ENCODE measurements at places on chromosomes 3 and 15.

- DNase-seq, result no peak
These were observed 4.0 kb downstream of the BAHD1 start for GRCh38 chr15:40444736-40445135.

- no peak for DNase-seq
These were observed 387.2 kb upstream of the SGO1 start for GRCh38 chr3:20573175-20573574.

GRCh38 chr3:38578551-38578950 lies 70.9 kb downstream of the SCN5A start:
- DNase-seq, result no peak

GRCh38 chr3:119858957-119859356 lies 77.1 kb downstream of the NR1I2 start:
- DNase-seq, result no peak

GRCh38 chr15:47027322-47027946 lies 689.9 kb upstream of the SEMA6D start:
- no peak for DNase-seq

DNA sequence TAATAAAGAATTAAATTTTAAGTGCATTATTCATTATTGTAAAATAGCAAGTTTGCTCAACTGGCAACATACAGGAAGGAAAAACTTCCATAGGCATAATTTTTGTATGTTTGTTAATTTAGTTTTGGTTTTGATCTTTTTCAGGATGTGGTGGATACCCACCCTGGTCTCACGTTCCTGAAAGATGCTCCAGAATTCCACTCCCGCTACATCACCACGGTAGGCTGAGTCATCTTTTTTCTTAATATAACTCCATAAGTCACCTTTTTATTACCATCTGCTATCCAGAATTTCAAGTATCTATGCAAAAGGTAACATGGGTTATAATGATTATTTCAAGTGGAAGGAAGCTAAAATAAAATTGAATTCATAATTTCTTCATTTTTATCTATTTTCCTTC lies 104.8 kb downstream of the PPP2R3A start:
- peak; percentile 12 for DNase-seq

GRCh38 chr3:114417675-114418074 lies 123.8 kb downstream of the TIGIT start:
- no peak for DNase-seq

GRCh38 chr3:40047406-40047805 lies 238.0 kb downstream of the MYRIP start:
- DNase-seq, result no peak

DNA sequence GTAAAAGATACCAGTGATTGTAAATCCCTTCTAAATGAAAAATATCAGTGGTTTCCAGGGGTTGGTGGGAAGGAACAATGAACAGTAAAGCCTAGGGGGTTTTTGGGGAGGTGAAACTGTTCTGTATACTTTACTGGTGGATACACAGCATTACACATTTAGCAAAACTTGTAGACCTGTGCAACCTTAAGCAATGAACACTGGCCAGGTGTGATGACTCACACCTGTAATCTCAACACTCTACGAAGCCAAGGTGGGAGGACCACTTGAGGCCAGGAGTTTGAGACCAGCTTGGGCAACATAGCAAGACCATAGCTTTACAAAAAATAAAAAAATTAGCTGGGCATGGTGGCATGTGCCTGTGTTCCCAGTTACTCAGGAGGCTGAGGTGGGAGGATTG lies 1.8 kb downstream of the CCDC13 start:
- DNase-seq, result no peak

- no peak for DNase-seq
These were observed 57.0 kb downstream of the ARHGEF26 start for GRCh38 chr3:154178172-154178571.

GRCh38 chr3:99188936-99189335 lies 287.4 kb upstream of the DCBLD2 start:
- DNase-seq, result no peak

- no peak for DNase-seq
These were observed 57.2 kb downstream of the BFSP2 start for GRCh38 chr3:133457025-133457424.

DNA sequence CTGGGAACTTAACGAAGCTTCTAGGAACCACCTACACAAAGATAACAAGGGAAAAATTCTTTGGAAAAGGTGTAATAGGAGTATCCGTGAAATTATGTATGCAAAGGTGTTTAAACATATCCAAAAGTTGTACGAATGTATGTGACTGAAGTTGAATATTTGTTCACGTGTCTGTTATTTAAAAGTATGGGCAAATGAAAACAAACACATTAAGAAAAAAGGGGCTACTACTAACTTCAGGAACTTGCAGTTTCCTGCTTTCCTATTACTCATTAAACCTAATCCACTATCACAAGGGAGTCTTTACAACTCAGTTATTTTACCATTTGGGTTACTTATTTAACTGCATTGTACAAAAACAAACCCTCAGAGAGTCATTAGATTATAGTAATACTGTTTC lies 33.9 kb upstream of the GRAMD1C start:
- no peak for DNase-seq

DNA sequence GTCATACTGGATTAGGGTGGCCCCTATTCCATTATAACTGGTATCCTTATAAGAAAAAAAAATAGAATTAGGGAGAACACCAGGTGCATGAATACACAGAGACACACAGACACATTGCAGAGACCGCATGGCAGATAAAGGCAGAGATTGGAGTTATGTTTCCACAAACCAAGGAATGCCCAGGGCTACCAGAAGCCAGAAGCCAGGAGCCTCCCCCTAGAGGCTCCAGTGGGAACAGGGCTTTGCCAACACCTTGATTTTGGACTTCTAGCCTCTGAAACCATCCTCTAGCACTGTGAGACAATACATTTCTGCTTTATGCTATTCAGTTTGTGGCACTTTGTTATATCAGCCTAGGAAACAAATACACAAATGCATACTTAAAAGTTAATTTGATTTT lies 10.4 kb downstream of the GOLM2 start:
- DNase-seq, result no peak

DNA sequence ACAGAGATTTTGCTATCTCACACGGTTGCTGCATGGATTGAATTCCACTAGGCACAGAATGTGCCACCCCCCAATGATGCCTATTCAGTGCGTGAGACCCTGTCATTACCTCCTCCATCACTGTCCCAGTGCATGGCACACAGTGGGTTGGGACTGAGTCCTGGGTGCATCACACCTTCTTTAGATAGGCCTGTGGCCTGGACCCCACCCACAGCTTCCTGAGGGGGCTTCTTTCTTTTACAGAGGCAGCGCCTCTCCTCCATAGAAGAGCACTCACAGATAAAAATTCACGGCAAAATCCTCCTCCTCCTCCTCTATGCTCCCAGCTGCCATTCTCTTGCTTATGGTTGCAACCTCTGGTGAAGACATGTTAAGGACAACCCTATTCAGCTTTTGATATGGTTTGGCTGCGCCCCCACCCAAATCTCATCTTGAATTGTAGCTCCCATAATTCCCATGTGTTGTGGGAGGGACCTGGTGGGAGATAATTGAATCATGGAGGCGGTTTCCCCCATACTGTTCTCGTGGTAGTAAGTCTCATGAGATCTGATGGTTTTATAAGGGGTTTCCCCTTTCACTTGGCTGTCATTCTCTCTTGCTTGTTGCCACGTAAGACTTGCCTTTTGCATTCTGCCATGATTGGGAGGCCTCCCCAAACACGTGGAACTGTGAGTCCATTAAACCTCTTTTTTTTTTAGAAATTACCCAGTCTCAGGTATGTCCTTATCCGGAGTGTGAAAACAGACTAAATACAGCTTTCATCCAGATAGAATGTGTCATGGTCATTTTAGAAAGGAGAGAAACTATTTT lies 147.6 kb downstream of the KLF13 start:
- DNase-seq, result no peak

GRCh38 chr15:44668921-44669320 lies 5.5 kb upstream of the SPG11 start:
- no peak for DNase-seq

DNA sequence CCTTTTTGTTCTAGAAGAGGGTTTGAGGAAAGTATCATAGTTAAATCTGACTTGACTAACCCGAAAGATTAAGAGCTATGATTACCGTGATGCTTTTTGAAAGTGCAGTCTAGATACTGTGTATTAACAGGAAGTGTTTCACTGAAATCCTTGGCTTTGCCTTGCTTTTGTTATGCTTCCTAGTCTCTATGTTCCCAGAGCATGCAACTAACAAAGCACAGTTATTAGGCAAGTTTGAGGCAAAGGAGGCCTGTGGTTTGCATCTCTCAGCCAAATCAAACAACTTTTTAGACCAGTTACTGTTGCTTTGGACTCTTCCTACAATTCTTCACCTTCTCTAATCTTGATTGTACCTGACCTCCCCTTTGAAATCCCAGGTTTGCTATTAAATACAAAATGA lies 3.9 kb downstream of the LXN start:
- no peak for DNase-seq

DNA sequence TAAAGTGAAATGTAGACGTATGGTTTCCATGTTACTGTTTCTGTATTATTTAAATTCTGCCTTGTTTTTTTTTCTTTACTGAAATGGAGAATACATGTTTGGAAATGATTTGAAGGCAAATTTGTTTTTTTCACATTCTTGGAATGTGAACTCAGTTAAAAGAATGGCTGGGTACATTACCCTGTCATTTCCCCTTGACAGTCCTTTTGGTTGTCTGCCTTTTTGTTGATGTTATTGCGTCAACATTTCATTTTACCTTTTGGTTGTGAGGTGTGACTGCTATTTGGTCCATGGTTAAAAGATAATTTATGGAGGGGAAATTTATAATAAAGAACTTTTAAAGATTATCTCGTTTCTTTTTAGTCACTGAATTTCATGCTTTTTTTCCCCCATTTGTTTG lies 3.2 kb upstream of the GPR171 start:
- no peak for DNase-seq

GRCh38 chr3:72185549-72186399 lies 400.8 kb upstream of the PROK2 start:
- DNase-seq, result peak; percentile 14

GRCh38 chr3:14511623-14512280 lies 28.4 kb downstream of the GRIP2 start:
- DNase-seq, result no peak

- DNase-seq, result no peak
These were observed 103.5 kb downstream of the LIPC start for GRCh38 chr15:58535337-58535736.

DNA sequence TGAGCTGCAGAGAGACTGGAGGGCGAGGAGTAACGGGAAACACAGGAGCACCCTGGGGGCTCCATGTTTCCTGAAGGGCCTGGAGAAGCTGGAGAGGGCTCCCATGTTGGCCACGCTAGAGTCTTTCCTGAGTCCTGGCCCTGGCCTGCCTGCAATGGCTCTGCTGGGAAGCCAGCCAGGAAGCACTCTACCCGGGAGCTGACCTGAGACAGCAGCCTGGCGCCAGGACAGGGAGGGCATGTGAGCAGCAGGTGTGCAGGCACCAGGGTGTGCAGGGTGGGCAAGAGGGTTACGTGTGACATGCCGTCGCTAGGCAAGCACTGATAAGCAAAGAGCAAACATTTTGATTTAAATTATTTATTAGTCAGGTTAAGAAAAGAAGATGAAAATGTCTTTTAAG lies 301.4 kb downstream of the OCA2 start:
- DNase-seq, result no peak

DNA sequence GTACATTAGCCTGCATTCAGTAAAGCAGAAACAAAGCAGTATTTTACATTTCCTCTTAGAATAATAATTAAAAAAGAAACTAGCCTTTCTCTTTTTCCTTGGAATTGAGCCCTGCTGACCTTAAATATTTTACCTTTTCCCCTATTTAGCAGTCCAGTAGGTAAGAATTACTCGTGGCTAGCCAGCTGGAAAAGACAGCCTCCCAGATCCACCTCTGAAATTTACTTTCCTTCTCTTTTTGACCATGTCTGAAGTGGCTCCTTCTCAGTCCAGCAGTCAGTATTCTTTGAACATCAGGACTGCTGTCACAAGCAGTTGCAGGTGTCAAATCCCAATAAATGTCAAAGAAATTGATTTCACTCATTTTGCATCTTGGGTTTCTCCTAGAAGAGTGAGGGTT lies 311.5 kb upstream of the DCBLD2 start:
- DNase-seq, result no peak

DNA sequence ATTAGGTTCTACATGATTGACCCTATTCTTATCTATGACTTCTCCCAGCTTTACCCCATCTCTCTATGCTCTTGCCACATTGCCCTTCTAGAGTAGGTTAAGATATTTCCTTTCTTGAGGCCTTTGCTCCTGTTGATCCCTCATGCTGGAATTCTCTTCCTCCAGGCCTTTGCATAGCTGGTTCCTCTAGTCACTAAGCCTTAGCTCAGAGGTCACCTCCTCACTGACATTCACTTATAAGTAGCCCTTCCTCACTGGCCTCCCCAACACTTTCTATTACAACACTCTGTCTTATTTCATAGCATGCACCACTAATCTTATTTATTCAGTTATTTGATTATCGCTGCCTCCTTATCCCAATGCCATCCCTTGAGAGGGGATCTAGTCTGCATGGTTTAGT lies 228.4 kb upstream of the COL8A1 start:
- no peak for DNase-seq

DNA sequence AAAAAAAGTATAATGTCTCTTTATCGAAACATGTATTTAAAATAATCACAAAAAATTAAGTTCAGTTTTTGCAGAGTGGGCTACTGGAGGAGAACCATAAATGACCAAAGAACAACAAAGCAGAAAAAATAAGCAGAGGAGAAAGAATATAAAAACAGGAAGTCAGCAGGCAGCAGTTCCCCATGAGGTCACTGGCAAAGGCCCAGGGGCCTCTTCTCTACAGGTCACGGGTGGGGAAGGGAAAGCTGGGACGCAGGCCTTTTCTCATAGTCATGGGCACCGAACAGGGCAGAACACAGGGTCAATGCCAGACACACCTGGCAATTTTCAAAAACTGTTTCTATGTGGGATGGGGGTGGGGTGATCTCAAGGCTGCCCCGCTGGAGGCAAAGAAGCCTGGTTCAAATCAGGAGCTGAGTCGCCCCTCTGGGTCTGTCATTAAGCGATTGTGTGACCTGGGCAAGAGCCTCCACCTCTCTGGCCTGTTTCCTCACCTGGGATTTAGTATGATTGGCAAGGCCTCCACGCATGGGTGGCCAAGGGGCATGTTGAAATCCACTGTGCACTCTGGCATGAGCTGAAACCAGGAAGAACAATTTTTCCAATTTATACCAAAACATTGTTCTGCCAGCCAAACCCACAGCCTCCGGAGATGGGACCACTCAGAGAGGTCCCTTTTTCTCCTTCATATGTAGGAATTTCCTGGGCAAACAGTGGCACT lies 43.8 kb upstream of the UACA start:
- no peak for DNase-seq

- DNase-seq, result no peak
These were observed 38.9 kb downstream of the TMEM266 start for GRCh38 chr15:76098685-76099084.

DNA sequence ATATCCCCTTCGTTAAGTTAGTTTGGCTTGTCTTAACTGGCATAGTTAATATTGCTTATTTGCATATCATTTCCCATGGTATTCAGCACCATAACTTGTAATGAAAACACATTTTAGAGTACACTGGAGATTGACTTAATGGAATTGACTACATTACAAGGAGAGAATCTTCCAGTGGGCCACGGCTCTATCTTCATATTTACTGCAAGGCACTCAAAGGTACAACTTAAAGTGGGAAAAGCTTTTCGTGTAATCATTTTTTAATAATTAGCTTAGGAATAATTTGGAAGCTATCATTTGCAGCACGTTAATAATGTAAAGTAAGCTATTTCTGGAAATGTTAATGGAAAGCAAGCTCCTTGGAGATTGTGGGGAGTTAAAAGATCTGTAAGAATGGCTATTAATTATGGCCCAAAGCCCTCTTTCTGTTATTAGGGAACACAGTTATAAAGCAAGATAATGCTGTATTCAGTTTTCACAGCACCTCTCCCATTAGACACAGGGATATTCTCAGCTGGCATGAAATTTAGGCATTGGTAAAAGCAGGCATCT lies 551.5 kb upstream of the RGMA start:
- DNase-seq, result no peak

Measured in epithelial cell of prostate (primary cell).